ENCODE measurements at places on chromosomes 13 and 19.
A peak's percentile ranks its signal among the peaks of the same experiment; 100 is the strongest.

DNA sequence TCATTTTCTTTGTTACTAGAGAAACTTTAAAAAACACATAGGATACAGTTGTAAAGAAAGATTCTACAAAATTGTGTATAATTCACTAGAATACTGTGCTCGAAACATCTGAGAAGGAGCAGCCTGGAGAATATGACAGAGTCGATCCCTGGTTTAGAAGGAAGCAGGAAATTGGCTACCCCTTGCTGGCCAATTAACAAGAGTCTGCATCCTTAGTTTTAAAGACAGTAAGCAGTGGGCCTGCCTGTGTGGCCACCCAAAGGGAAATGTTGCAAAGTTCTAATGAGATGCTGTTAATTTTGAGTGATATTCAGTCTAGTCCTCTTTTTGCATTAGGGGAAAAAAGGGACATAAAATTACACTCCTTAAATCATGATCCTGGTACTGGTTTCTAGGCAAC lies 988.6 kb downstream of the PCDH17 start:
- DNase-seq = peak; percentile 58

- no peak for DNase-seq
Measured at GRCh38 chr19:15475169-15475568, 4.1 kb downstream of the PGLYRP2 start.

- DNase-seq = no peak
Measured at GRCh38 chr13:54356849-54357248, 1328.2 kb downstream of the OLFM4 start.

GRCh38 chr13:96397807-96398206 lies 307.9 kb downstream of the HS6ST3 start:
- DNase-seq = no peak

DNA sequence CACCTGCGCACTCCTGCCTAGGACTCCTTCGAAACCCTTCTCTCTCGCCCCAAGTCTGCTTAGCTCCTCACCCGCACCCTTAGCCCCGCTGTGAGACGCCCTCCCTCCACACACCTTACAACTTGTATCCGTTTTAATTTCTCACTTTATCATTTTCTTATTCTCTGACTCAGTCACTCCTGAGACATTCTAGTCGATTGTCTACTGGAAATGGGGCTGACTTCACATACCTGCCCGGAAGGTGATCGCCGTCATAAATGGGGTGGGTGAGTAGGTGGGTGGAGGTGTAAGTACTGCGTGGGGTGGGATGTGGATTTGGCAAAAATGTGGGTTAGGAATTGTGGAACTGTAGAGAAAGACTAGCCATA lies 714 bp downstream of the NDFIP2 start:
- peak; percentile 37 for DNase-seq

DNA sequence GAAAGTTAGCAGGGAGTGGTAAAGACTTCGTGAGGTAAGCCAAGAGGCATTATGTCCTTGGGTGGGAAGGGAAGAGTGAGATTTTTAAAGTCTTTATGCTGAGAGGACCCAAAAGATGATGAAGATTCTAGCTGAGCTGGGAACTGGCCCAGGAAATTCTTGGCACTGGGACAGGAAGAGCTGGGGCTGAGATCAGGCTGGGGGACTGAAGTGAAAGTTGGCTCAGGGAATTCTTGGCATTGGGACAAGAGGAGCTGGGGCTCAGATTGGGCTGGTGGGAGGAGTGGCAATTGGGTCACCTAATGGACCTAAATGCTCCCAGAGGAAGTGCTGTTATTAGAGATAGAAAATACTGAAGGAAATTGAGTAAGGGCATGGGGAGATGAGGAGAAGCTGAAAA lies 8.8 kb downstream of the SCEL start:
- DNase-seq = no peak

DNA sequence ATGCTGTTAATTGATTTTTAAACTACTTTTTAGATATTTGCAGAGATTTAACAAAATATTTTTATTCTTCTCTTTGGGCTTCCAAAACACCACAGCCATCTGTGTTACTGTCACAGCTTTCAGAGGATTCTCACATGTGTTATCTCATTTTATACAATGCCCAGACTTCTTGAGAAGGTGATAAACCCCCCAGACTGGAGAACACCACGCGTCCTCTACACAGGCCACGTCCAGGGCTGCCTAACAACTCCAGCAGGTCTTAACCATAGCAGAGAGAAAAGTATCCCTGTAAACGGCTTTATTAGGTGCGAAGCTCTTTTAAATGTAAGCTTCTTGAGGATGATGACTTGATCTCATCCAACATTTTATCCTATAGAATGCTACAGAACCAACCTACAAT lies 2.0 kb downstream of the GPR183 start:
- no peak for DNase-seq

GRCh38 chr19:4849019-4849418 lies 17.5 kb upstream of the TICAM1 start:
- DNase-seq = no peak

GRCh38 chr13:102932331-102932730 lies 86.5 kb downstream of the ERCC5 start:
- DNase-seq = no peak

DNA sequence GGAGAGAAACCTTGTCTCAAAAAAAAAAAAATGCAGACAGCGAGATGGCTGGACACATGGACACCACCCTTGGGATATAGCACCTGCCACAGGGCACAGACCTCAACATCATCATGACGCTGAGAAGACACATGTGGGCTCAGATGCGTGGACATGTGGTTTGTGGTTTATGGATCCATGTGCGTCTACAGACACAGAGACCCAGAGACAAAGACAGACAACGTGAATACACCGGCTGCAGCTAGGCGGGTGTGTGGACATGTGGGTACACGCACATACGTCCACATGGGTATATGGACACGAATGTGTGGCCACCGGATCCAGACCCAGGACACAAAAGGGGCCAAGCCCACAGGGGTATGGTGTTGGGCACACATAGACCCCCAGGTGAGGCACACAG lies 1.3 kb downstream of the TNFSF14 start:
- DNase-seq = no peak

GRCh38 chr13:26919311-26919710 lies 158.7 kb upstream of the GPR12 start:
- no peak for DNase-seq

- DNase-seq = peak; percentile 37
Measured at GRCh38 chr19:56350416-56351045, 35.9 kb upstream of the ZSCAN5A start.

DNA sequence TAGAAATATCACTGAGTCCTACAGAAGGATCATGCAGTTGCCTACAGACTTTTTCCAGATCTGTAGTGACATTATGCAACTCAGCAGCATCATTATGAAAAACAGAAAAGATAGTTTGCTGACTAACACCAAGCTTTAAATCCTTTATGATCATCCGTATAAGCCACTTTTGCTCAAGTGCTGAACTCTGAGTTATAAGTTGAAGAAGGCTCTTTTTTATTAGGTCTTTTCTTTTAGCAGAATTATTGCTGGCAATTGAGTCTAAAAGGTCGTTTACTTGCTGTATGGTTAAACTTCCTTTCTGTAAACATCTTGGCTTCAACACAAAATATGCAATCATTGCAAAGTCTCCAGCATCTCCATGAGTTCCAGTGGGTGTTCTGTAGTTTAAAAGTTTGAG lies 4.8 kb downstream of the LIG4 start:
- DNase-seq = no peak

- no peak for DNase-seq
Measured at GRCh38 chr13:113061271-113061625, 44.3 kb upstream of the F7 start.
